Placental pericyte (primary cell): ENCODE measurements at places on chromosomes 12 and 14. TPM values are rescaled to one million over a fixed set of nuclear protein-coding genes. Genes with fewer than 3 reads are reported as not detected.

ISM2 gene
- total RNA-seq = 0.29 TPM in 1 of 2 replicates, not detected in the other

GLI1 gene
- 1.1 and 1.3 TPM in 2 replicates for total RNA-seq

GARIN6 gene
- total RNA-seq = not detected in 2 replicates

IL31 gene
- not detected in 2 replicates for total RNA-seq

NAA25 gene
- 18.4 and 38.8 TPM in 2 replicates for total RNA-seq

KRT5 gene
- total RNA-seq = 1.7 TPM in 1 of 2 replicates, not detected in the other

EML1 gene
- total RNA-seq = 9.4 and 64.9 TPM in 2 replicates

GPRC5A gene
- 17.9 and 50.1 TPM in 2 replicates for total RNA-seq

BCAT1 gene
- 229 and 318 TPM in 2 replicates for total RNA-seq

GPR137C gene
- total RNA-seq = 0.43 and 0.44 TPM in 2 replicates

TEX22 gene
- total RNA-seq = under 0.01 TPM in 1 of 2 replicates, not detected in the other

GPR65 gene
- total RNA-seq = under 0.01 and 0.14 TPM in 2 replicates

TAC3 gene
- total RNA-seq = not detected in 2 replicates

NUDT4 gene
- total RNA-seq = 87.3 and 120 TPM in 2 replicates

MIP gene
- total RNA-seq = not detected in 2 replicates

APOF gene
- total RNA-seq = not detected in 2 replicates

KRT85 gene
- not detected in 2 replicates for total RNA-seq

PTGER2 gene
- 6.3 and 9.7 TPM in 2 replicates for total RNA-seq

GUCY2C gene
- not detected in 2 replicates for total RNA-seq

RERG gene
- total RNA-seq = 0.72 and 0.88 TPM in 2 replicates

ANKS1B gene
- total RNA-seq = 0.86 TPM in 1 of 2 replicates, not detected in the other

AMIGO2 gene
- total RNA-seq = 62.4 and 77.7 TPM in 2 replicates

PLXNC1 gene
- 1.3 and 12.3 TPM in 2 replicates for total RNA-seq

KRT4 gene
- 0.14 TPM in 1 of 2 replicates, not detected in the other for total RNA-seq
